ENCODE measurements at places on chromosomes 13 and 19.

DNA sequence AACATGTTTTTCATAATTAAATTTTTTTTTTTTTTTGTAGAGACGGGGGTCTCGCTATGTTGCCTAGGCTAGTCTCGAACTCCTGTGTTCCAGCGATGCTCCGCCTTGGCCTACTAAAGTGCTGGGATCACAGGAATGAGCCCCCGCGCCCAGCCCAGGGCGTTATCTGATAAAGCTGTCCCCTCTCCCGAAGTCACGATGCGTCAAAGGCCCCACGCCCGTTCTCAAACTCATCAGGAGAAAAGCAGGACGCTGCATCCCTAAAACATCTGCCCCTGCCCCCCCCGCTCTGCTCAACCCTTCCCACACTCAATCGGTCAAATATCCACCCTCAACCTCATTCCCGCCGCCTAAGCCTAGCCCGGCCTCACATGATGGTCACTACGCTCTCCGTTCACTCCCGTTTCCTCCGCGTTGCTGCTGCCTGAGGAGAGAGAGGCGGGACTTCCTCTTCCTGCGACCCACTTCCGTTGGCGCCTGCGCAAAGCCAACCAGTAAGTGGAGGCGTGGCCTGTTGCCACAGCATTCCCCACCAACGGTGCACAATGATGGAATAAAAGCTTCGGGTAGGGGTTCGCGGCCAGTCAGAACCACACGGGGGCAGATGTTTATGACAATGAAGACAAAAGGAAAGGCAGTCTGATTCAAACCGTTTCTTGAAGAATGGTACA, at the start of gene SNRPD2:
Gene SNRPD2, minus strand, starts transcription at position 438 of the 671 bp plus-strand sequence. Its CDS starts 65 bp downstream, at position 373.
- DNase-seq = peak; percentile 65

GRCh38 chr13:37143911-37144310, 38.4 kb upstream of the CSNK1A1L start:
- DNase-seq = no peak

- DNase-seq = no peak
Observed at GRCh38 chr19:3814648-3815047, 28.5 kb upstream of the MATK start.

DNA sequence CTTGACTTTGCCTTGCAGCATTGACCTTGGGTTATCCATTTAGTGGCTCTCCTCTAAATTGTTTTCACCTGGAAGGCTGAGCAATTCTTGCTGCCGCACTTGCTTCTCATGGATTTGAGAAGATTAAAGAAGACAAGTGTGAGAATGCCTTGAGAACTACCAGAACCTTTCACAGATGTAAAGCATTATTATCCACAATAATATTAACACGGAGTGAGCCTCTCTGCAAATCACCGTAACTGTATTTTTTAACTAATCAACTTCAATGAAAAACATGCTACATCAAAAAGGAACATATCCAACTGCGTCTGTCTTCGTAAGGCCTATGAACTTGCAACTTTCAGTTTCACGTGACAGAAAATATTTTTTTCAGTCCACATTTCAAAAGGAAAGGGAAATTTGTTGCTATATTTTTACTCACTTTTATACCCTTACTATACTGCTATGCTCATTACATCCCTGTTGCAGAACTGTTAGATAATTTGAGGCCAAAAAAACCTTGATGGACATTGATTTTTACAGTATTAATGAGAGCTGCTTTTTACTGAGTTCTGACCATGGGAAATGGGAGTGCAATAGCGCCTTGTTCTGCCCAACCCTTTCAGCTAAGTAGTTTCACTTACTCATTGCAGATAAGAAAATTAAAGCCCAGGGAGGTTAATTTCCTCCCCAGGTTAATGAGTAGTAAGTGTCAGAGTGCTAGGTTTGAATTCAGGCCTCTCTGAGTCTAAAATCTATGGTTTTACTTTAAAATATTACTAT, 93.8 kb upstream of the RAP2A start:
- DNase-seq = no peak

DNA sequence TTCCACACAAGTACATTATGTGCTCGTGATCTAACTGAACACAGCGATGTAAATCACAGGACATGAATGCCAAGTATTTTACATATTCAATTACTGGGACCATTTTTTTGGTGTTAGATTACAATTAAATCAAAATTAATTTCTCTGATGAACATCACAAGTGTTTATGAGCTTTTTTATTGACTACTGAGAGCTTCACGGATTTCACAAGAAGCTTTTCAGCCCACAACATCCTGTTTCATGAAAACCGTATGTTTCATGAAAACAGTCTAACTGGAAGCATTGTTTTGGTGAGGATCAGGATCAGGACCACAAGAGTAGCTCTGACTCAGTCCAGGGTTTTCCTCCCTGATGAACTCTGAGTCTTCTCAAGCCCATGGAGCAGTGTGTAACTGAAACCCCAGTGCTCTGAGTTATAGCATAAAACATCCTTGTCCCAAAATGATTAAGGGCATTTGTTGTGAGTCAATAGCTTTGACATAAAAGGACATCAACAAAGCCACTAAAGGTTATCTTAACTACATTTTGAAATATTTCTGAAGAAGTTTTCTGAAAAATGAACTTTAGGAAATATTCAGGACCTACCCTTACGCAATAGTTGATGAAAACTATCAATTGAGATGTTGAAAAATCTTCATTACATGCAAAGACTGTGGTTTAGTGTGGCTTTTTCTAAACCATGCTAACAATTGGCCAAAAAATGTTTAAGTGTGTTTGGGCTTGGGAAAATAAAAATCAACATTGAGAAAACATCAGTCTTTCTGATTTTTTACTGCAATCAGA, 49.3 kb downstream of the UFM1 start:
- peak; percentile 7 for DNase-seq

- DNase-seq = no peak
Observed at GRCh38 chr19:49489601-49490167, 2.3 kb downstream of the RPL13A start.

DNA sequence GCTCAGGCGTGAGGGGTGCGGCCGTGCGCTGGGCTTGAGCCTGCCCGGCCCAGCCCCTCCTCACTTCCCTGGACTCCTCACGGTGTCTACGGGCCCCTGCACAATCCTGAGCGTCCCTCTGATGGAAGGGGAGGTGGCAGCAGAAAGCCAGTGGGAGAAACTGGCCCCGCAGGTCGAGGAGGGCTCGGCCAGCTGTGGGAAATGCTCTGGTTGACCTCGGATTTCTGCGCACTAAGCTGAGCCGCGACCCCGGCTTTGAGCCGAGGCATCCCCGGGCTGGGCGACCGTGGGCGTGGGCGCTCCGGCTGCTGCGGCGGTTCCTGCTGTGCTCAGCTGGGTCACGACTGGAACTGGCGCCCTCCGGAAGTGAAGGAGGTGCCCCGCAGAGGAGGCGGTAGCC, 70.1 kb downstream of the ZNF208 start:
- no peak for DNase-seq

DNA sequence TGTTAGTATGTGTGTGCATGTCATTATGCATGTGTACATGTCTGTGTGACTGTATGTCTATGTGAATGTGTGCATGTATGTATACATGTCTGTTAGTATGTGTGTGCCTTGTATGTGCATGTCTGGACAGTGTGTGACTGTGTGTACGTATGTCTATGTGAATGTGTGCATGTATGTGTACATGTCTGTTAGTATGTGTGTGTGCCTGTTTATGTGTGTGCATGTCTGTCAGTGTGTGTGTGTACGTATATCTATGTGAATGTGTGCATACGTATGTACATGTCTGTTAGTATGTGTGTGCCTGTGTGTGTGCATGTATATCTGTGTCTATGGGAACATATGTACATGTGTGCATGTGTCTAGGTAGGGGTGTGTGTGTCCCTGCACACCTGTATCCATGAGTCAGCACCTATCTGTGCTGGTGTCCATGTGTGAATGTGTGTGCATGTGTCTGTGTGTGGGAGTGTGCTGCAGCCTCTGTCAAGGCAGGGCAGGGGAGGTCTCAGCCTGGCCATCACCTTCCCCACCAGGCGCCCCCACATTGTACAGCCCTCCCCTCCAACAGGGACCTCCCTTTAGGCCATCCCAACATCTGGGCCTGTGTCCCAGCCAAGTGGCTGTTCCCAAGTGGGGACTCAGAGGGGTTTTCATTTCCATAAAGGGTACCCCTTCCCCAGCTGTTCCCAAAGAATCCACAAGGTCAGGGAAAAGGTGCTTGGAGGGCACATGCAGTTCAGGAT, 4.4 kb downstream of the GAS6 start:
- DNase-seq = no peak

DNA sequence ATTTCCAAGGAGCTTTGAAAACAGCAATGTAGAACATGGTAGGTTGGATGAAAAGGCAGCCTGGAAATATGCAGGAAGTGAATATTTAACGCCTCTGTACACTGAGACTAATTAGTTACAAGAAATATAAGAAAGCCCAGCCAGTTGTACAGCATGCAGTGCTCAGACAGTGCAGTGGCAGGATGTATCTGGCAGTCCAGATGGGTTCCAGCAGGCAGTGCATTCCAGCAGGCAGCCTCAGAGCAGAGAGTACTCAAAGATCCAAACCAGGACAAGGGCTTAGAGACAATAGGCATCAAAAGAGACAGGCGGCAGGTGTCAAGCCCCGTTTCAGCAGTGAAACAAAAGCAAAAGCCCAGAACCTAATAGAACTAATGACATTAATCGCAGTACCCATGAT, 2776.3 kb downstream of the PCDH9 start:
- DNase-seq = no peak

GRCh38 chr19:2846180-2846894, 5.1 kb downstream of the ZNF555 start:
- DNase-seq = no peak

GRCh38 chr13:20717581-20718542, 14.4 kb downstream of the IL17D start:
- no peak for DNase-seq

GRCh38 chr19:1088416-1089010, 6.7 kb downstream of the POLR2E start:
- no peak for DNase-seq

- no peak for DNase-seq
Observed at GRCh38 chr19:12913851-12914690, 5.0 kb downstream of the SYCE2 start.

GRCh38 chr19:48663667-48664066, 9.2 kb downstream of the NTN5 start:
- DNase-seq = no peak

- DNase-seq = no peak
Observed at GRCh38 chr19:29145756-29146155, 67.2 kb downstream of the UQCRFS1 start.

DNA sequence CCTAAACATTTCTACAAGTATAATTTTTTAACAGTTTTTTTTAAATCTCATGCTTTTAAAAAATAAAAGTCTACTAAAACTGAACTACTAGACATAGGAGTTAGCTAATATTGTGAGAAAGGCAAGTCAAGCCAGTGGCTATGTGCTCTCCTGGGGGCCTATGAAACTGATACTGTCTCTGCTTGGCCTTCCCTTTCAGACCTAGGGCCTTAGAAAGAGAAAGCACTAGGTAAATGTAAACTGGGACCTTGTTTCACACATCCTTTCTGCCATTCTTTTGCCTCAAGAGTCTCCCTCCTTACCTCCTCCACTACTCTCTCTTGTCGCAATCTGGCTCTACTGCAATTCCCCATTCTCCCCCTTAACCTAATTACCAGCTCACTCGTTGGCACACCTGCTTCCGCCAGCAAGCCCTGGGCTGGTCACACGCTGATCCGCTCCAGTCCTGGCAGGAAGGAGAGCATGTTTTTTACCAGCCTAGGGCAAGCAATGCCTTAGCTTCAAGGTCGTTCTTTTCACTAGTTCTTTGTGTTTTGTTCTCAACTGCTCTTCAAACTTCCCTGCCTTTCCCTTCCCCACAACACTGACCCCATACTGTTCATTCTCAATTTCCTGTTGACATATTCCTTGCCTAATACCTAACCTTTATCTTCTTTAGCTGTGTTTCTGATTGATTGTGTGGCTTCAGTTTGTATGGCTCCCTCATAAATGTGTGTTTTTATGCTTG, 23.1 kb downstream of the TBC1D4 start:
- no peak for DNase-seq

DNA sequence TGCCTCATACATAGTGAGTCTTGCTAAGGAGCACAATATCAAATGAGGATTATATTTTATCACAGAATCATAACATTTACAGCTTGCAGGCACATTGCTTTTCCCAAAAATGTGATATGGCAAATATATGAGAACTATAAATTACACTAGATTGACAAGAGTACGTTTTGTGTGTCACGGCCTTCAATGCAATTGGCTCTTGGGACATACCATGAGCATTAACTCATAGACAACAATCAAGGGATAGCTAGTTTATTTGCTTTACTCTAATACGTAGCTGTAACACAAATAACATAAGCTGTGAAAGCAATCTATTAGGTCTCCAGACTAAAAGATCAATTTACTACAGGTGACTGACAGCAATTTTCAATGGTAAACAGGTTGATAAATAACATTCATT, 17.8 kb downstream of the LHFPL6 start:
- no peak for DNase-seq
